C1 segment of cervical spinal cord (tissue), 14 donors: ENCODE measurements at places on chromosomes 7 and 10.

DNA sequence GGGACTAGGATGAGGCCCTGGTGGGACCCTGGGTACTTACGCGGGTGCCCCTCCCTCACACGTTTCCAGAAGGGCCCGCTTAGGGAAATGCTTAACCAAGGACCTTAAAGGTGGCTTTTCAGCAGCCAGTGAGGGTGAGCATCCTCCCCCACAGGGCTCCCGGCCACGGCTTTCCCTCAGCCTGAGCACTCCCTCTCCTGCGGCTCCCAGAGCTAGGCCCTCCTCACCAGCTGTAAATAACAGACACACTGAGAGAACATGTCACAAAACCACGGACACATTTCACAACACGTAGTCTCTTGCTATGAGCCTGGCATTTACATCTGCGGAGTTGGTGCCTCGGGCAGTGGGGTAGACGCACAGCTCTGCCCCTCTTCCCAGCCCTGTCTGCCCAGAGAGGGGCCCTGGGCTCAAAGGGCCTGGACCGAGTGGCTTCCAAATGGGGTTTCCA is 25.2 kb downstream of the GRID1 start:
- no peak for DNase-seq

DNA sequence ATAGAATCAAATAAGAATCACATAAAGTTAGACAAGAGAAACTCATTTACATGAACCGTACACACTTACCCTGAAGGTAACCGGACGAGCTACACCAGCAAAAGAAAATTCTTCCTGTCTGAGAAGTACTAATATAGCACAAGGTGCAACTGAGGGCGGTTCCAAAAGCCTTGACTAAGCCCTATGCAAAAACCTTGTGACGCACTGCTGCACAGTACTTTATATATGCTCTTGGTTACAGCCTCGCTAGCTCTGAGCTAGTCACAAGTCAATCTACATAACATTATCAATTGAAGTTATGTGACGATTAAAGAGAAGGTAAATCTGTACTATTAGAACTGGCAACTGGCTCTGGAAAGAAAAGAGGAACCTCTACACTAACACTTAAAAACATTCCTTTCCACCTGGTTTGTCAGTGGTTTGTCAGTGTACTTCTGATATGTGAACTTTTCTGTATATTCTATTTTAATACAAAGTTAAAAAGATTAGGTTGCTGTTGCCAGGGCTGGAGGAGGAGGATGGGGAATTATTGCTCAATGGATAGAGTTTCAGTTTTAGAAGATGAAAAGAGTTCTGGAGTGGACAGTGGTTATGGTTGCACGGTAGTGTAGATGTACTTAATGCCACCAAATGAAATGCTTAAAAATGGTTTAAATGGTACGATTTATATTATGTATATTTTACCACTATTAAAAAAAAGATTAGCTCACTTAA is 21.6 kb downstream of the NT5C3A start:
- DNase-seq, result no peak

DNA sequence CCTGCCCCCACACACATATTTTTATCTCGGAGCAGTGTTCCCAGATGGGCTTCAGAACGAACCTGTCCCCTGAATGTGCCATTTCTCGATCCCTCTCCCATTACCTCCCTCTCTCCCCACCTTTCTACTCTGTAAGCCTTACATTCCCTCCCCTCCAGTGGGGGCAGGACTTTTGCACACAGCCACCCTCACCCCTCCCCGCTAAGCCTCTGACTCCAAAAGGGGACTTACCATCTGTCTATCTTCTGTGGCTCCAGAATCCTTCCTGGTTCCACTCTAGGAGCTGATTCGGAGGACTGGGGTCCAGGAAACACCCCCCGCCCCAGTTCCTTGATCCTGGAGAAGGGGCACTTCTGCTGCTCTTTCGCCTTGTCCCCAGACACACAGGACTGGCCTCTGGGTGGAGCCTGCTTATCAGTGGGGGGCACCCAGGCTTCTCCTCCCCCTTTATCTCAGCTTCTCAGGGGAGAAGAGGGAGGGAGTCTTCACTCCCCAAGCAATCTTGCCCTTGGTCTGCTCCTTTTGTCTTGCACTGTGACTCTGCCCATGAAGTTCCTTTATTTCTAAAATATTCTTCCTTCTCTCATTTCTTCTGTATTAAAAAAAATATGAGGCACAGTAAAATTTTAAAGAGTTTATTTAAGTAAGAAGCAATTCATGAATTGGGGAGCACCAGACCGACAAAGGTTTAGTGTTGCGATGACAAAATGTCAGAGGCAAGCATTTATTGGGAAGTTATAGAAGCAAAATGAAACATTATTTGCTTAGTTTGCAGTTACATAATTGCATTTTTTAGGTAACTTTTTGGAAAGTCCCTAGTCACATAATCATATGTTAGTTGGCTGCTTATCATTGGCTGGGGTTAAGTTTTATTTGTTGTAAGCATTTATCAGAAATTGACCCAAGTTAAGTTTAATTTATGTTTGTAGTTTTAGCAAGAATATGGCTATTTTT is at the start of gene KEL:
TSS of gene KEL (minus strand) at position 391 of the 954 bp plus-strand sequence. CDS start at position 234, 157 bp downstream.
- no peak for DNase-seq

GRCh38 chr7:44057849-44058758 is 7.3 kb downstream of the PGAM2 start:
- DNase-seq, result no peak

DNA sequence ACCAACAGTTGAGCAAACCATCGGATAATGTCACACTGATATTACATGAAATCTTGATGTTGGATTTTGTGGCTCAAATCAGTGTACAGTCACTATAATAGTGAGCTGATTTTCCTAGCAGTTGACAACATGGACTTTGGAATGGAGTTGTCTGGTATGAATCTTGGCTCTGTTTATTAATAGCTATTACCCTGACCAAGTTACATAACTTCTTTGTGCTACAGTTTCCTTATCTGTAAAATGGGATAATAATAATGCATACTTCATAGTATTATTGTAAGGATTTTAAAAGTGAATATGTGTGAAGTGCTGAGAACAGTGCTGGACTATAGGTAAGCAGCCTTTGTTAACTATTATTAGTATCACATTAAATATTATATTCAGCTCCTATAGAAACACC is 26.1 kb upstream of the ANLN start:
- no peak for DNase-seq

DNA sequence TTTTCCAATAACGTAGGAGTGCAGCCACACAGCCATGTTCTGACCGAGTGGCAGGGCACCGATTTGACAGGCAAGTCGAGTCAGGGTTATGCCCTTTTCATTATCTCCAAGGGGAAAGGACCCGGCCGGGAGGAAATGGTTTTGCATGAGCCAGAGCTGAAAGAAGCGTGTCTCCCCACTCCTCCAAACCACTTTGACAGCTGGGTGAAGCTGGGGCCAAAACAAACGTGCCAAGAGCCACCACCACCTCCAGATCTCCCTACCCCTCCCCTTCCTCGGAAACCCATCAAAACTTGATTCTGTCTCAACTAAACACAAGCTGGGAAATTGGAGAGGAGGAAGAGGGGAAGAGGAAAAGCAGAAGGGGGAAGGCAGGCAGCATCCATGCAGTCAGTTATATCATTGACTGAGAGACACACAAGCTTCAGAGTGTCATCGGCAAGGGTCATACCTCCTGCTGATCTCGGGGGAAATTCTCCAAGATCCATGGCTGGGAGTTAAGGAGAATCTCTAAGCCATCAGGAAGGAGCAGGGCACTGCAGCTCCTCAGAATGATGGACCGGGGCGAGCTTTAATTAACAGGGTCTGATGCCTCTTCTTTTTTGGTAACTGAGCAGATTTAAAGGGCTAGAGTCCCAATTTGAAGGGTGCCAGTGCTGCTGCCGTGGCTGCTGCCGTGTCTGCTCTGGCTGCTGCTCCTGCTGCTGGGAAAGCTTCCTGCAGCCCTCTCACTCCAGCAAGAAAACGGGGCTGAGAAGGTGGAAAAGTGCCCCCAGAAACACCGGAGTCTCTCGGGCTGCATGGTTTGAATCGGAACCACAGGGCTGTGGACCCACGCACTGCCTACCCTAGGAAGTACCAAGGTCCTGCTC is 34.7 kb upstream of the CALN1 start:
- DNase-seq, result peak; percentile 69

GRCh38 chr10:48288661-48289060 is 14.2 kb upstream of the FRMPD2 start:
- DNase-seq, result no peak

DNA sequence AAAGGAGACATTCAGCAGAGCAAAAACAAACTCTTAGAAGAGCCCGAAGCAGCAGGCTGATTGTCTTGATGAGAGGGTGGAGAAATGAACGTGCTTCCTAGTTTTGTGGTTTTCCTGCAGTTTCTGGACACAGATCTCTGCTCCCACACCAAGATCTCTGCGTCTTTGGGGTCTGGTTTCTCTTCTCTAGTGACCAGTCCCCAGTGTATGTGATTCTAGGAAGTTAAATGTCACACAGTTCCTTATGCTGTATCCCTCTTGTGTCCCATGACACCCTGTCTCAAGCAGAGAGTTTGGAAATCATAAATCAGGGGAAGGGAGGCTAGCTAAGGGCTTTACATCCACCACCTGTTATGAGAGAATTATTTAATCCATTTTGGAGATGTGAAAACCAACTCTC is 55.4 kb upstream of the KLF14 start:
- DNase-seq, result no peak

DNA sequence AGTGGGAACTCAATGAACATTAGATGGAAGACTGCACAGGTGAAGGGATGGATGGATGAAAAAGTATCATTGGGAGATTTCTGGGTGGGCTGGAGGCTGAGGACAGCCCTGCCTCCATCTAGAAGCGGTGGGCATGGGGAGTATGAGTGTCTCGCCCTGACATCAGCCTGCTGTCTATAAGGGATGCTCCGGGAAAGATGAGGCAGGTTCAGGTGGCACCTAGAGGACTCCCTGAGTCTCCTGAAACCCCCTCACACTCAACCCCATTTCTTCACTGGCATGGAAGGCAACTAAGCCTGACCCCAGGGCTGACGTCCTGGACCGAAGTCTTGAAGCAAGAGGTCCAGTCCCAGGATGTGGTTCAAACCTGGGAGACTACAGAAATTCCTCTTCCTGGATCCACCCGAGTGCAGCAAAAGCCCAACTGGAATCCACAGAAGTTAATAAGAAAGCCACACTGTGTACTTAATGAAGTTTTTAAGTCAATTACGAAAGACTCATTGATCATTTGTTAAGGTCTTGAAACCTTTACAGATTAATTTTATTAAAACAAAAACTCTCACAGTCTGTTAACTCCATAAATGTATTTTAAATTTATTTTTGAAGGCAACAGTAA is 238.8 kb downstream of the EMX2 start:
- no peak for DNase-seq

- no peak for DNase-seq
Measured at GRCh38 chr10:96858706-96859050, 26.6 kb downstream of the LCOR start.

- no peak for DNase-seq
Measured at GRCh38 chr7:122183106-122183505, 39.1 kb upstream of the AASS start.

DNA sequence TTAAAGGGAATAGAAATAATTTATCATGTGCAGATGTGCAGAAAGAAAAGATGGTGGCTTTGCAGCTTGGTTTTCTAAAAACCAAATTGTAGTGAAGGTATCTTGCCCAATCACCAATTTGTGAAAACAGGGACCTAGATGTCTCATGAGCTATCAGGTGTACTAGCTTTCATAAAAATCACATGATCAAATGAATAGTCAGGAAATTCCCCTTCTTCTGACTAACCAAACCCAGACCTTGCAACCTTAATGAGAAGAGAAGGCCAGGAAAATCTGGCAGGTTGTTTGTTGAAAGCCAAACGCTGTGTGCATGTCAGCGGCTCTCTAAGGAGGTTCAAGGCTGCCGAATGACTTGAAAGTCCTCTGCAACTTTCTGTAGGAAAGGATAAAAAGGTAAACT is 304.4 kb upstream of the NRP1 start:
- DNase-seq, result no peak

DNA sequence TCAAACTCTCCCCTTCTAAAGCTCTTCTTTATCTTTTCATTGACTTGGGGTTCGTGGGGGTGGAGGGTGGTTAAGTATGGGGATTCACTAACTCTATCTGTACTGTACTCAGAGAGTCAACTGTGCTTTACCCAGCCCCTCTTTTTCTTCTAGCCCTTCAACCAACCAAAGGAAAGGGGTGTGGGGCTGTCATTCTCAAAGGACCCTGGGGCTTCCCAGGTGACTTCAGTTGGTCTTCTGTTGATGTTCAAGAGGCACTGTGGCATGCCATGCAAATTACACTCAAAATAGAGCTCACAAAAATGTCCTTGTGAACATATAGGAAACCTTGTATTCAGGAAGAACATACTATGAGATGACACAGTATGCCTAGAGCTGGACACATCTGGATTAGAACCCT is 16.9 kb upstream of the RHOBTB1 start:
- DNase-seq, result no peak

DNA sequence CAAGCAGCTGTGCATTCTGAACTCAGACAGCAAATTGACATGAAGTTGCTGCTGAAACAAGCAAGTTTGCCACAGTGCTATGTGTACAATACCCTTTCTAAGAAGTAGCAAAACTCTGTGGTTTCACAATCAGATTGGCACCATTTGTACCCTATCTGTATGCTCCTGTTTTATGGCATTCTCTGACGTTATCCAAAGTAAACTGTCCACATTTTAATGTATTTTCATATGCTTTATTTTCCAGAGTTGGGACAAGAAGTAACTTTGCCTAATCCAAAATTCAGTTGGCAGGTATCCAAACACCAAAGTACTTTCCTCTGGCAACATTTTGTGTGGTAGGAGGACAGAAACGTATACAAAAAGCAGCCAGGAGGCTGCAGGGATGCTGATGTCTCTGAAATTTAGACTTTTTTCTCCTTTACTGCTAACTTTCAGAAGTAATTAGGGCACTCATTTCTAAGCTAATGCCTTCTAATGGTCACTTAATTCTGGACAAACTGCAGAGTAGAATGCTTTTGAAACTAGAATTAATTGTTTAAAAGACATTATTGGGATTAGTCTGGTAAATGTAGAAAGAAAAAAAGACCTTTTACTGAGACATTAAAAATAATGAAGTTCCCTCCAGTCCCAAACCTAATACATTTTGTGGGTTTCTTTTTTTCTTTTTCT is 414.7 kb upstream of the NRP1 start:
- no peak for DNase-seq

- no peak for DNase-seq
Measured at GRCh38 chr7:115005953-115006352, 84.1 kb downstream of the MDFIC start.

DNA sequence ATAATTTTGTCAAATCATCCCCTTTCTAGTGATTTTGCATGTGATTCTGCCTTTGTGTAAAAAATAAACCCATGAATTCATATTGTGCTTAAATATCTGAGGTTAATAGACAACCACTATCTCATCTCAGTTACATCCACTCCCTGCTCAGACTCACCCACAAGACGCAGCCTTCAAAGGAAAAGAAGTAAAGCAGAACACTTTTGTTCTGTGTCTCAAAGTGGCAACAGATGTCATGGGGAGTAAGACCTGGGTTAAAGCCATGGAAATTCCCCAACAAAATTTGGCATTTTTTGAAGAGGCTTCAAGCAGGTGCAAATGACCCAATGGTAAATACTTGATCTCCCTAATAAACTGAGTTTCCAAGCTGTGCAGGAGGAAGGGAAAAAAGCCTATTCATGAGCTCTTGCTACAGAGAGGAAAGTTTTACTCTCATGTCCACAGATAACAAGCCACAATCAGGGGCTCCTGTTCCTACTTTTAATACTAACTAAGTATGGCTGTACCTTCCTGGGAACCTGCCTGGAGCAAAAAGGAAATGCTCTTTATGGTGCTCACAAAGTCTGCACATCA is 4.7 kb downstream of the CYP3A7 start:
- DNase-seq, result no peak
